ENCODE measurements at places on chromosomes 5 and 9.
A peak's percentile ranks its signal among the peaks of the same experiment; 100 is the strongest.

DNA sequence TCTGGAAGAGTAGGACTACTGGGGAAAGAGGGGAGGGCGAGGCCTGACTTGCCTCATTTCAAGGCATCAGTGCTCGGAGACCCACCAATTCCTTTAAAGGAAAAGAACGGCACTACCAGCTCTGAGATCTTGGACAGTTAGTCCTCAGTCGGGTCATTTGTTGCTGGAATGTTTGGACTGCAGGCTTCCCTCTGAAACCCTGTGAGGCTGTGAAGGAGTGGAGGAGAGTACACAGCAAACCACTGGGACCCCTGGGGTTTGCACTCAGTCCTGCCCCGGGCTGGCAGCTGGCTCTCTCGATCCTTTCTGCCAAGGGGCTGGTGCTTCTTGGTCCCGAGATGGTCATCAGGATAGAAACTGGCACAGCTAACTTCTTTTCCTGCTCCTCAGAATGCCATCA is 194.5 kb downstream of the TRIO start:
- no peak for DNase-seq

- no peak for DNase-seq
These were observed 49.7 kb upstream of the FNIP1 start for GRCh38 chr5:131846536-131846935.

DNA sequence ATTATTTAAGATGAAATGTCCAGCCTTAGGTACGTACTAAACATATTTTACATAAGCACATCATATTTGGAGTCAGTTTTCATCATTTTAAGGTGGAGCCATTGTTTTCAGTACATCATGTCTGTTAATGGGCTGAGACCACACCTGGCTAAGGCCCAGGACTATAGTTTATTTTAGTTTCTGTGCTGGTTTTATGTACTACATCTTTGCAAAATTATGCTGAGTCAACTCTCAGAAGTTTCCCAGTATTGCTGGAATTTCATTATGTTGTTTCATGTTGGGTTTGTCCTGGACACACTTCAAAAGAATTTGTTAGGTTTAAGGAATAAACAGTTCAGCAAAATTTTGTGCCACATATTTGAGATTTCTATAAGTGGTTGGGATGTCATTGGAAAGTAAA is 171.2 kb downstream of the CCDC171 start:
- DNase-seq, result no peak

DNA sequence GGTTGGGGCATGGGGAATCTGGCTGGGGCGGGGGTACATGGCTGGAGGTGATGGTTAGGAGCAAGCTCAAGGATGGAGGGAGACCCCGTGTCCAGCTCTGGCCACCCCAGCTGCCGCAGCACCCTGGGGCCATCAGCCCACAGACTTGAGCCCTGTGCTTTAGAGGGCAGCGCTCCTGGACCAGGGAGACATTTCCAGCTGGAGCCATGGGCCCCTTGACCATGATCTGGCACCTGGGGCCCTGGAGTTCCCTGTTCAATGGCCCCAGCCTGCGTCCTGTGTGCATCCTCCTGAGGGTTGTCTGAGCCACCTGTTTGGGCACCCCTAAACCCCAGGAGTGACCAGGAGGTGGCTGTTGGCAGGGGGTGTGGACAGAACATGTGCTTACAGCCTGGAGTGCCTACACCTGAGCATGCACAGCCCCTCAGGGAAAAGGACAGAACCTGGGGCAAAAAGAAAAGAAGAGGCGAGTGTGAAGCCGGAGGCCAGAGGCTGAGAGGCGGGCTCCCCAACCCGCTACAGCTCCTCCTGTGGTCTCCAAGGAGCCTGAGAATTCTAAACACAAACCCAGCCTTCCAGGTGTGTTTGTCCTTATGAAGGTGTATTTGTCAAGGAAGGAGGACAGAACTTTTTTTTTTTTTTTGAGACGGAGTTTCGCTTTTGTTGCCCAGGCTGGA is 126.7 kb downstream of the C9orf50 start:
- DNase-seq, result no peak

GRCh38 chr9:69093471-69094103 is 58.0 kb downstream of the FXN start:
- no peak for DNase-seq

DNA sequence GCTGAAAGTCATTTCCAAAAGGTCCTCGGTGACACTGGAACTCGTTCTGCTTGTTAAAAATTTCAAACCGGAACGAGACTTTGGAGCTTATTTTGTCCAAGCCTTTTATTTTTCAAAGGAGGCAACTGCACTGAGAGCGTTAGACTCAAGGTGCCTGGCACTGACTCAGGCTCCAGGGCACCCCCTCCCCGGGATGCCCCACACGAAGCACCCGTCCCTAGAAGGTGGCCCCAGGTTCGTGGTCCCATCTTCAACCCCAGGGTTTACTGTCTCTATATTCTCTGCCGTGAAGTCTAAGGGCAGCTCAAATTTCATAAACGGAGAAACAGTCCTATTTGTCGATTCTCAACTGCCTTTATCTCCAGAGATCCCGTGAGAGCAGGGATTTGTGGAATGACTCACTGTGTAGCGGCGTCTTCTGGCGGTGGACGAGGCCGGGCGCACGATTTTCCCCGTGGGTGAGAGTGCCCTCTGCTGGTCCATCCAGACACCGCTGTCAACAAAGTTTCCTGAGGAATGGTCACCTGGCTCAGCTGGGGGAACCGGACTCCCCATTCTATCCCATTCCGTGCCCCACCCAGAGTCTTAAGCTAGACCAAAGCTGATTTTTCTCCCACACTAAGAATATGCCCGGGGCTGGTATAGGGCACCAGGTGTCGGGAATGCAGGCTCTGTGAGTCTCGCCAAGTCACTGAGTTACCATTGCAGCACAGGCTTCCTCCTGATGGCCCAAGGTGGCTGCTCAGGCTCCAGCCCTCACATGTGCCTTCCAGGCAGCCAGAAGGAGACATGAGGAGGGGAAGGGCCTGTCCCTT is 27.1 kb upstream of the SLC6A19 start:
- DNase-seq, result peak; percentile 20
